Bronchial smooth muscle cell (primary cell): ENCODE measurements at places on chromosomes 4 and X. TPM values are rescaled to one million over a fixed set of nuclear protein-coding genes. Genes with fewer than 3 reads are reported as not detected.

Gene GPRASP1
- 5.2 and 5.8 TPM in 2 replicates for total RNA-seq

Gene USP17L10
- not detected in 2 replicates for total RNA-seq

Gene ZNF711
- total RNA-seq, result under 0.01 and 0.69 TPM in 2 replicates

Gene MAGEE2
- total RNA-seq, result not detected in 2 replicates

Gene ERAS
- not detected in 2 replicates for total RNA-seq
